Activated gamma-delta T cell treated with Interleukin-2 at 50 U/mL for 16 hours (primary cell): ENCODE measurements at places on chromosomes 3 and 15.

GRCh38 chr15:83991163-83991562 lies 244.4 kb upstream of the GOLGA6L4 start:
- no peak for DNase-seq

- no peak for DNase-seq
These were observed 13.3 kb downstream of the FAN1 start for GRCh38 chr15:30917013-30917412.

DNA sequence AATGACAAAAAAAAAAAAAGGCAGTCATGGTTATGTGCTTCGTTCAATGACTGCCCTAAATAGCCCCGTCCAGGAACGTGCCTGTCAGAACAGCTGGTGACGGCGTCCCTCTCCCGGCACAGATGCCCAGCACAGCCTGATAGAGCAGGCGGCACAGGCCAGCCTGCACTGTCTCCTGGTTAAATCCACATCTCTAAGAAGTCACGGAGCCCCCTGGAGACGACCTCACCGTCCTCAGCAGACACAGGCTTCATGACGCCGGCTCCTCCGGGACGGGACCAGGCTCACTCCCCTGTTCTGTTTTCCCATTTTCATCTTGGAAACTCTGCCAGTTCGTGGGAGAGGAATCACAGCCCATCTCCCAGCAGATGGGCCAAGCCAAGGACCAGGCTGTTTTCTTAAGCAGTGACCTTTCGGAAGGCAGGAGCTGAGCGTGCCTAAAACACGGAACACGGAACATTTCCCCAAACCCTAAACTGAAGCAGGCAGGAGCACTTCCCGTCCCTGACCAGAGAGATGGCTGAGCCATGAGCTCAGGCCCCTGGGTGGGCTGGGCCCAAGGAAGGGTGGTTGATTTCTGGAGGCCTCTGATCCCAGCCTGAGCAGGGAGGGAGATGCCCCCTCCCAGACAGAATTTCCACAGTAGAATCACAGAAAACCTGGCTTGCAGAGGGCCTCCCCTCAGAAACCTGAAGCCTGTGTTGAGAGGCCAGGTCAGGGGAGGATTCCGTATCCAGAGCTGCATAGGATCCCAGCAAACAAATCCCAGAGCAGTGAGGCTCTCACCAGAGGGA lies 35.9 kb downstream of the ADCY5 start:
- no peak for DNase-seq

- peak; percentile 77 for DNase-seq
These were observed 43.8 kb upstream of the RPL35A start for GRCh38 chr3:197906023-197906849.

GRCh38 chr15:36644191-36644896 lies 64.9 kb downstream of the CDIN1 start:
- DNase-seq, result no peak
